ENCODE measurements at places on chromosomes 1 and 21.

DNA sequence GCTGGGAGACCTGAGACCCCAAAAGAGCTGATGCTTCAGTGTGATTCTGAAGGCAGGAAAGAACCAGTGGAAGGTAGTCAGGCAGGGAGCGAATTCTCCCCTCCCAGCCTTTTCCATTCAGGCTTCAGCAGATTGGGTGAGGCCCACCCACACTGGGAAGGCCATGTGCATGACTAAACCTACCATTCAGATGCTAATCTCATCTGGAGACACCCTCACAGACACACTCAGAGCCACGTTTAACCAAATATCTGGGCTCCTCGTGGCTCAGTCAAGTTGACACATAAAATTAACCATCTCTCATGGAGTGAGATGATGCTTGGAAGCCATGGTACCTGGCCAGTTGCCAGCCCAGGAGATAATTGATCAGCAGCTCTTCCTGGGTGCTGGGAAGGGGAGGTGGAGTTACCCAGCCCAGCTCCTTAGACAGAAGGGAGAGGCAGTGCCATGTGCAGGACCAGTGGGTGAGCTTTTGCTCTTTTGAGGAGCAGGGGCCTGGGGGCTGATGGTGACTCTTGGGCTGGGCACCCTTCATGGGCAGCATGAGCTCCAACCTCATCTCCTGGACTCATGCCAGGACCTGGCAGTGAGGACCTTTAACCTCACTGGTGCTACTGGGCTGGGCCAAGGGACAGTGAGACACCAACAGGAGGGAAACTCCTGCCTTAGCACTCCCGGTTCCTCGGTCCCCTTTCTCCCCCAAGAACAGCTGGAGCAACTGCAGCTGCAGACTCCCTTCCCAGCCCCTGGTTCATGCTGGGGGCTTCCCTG lies 89.0 kb upstream of the ACTL8 start:
- DNase-seq, result peak; percentile 39

DNA sequence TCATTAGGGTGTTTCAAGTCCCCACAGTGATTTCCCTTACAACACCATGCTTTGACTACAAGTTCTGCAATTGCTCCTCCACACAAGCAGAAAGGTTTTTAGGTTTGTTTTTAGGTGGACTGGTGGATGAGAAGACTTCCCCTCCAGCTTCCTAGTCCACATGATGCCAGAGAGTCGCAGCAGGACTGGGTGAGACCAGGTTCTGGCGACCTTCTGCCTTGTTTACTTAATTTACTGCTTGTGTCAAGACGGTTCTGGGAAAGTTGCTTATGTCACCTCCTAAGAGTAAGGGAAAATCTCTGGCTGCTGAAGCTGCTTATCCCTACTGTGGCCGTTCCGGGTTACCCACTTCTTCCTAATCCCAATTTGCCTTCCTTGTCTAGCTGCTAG lies 76.4 kb downstream of the GLUL start:
- no peak for DNase-seq

DNA sequence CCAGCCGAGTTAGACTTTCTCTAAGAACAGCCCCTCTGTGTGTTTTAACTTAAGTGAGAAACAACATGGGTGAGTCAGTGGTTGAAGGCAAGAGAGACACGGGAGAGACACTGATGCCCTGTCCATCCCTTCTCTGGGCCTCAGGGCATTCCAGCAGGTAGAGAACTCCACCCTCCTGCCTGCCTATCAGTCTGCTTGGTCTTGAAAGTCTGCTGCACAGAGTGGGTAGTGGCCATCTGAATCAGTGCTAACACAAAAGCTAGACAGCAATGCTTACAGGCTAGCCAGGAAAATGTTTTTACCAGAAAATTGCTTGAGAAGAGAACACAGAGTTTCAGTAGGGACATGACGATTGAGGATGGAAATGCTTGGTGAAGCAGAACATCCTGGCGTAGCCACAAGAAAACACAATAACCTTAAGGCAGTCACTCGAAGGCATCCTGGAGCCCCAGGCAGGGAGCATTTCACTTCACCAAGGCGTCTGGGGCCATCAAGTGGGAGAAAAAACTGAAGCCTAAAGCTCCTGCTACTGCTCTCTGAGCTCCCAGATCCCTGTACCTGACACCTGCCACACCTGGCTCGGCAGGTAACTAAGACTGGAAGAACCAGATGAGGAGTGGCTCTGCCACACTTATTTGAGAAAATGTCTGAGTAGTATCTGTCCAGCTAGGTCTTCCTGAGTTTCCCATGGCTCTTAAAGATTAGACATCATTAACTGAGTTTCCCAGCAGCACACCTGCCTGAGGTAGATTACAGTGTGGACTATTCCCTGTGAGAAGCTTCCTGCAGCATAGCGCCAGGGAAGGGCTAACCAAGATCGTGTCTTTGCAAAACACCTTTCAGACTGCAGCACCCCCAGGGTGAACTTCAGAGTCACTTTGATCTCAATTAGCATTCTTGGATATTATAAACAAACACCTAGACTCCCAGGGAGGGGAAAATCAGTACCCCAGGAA lies 18.1 kb upstream of the LBR start:
- DNase-seq, result no peak

DNA sequence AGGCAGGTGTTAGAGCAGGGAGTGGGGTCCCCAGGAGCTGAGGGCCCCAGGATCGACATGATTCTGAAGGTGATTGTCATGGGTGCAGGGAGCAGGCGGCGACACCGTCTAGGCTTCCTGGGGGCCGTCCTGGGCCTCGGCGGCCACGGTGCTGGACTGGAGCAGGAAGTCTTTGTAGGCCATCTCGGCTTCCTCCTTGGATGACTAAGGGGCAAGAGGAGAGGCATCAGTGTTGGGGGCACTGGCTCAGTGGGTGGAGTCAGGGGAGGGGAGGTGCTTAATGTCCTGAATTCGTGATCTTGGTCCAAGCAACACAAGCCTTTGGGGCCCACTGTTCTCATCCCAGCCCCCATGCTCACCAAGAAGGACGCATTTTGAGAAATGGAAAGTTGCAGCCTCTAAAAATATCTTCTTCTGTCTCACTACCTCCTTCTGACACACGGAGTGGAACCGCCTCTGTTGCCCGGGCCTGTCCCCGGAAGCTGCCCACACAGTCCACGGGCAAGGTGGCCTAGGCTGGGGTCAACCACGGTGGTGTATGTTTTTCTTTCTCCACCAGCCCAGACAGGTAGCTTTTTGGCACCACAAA lies 8.6 kb upstream of the FCMR start:
- DNase-seq, result no peak

GRCh38 chr21:42750737-42751530 lies 97.5 kb downstream of the PDE9A start:
- no peak for DNase-seq

GRCh38 chr1:147541672-147542568 lies 619 bp downstream of the BCL9 start:
- no peak for DNase-seq

DNA sequence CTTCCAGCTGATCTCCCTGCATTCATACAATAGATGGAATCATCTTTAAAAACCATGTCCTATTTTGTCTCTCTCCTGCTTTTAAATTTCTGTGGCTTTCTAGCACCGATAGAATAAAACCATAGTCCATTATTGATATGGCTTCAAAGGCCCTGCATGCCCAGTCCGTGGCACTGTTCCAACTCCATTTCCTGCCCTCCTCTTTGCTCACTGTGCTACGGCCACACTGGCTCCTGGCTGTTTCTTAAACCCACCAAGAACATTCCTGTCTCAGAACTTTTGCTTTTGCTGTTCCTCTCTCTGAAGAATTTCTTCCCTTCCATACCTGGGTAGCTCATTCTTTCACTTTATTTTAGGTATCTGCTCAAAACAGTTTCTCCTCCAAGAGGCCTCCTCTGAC lies 7.2 kb downstream of the SLAMF1 start:
- DNase-seq, result no peak

GRCh38 chr1:186799689-186800054 lies 29.1 kb upstream of the PLA2G4A start:
- DNase-seq, result no peak

DNA sequence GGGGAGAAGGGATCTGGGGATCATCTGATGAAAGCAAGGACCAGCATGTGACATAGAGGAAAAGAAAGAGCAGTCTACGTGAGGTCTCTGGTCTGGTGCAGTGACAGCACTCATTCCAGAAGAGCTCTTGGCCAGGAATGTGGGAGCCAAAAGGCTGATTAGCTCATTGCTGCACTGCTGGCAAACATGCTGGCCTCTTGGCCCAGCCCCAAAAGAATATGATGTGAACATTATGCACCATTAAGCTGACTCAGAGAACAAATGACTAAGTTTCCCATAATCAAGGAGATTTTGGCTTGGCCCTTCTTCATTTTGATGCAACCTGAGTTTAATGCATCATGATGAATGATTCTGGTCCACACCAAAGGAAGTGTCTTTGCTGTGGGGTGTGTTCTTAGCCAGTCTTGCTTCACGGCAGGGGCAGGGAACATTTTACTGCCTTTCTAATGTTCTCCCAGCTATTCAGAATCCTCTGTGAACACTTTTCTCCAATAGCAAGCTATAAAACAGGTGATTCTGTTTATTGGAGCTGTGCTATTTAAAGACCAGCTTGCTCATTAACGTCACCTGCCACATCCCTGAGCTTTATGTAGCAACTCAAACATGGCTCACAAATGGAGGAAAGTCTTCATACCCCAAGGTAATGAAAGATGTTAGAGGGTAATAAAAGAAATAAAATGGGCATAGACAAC lies 55.1 kb downstream of the PCBP3 start:
- peak; percentile 98 for DNase-seq

DNA sequence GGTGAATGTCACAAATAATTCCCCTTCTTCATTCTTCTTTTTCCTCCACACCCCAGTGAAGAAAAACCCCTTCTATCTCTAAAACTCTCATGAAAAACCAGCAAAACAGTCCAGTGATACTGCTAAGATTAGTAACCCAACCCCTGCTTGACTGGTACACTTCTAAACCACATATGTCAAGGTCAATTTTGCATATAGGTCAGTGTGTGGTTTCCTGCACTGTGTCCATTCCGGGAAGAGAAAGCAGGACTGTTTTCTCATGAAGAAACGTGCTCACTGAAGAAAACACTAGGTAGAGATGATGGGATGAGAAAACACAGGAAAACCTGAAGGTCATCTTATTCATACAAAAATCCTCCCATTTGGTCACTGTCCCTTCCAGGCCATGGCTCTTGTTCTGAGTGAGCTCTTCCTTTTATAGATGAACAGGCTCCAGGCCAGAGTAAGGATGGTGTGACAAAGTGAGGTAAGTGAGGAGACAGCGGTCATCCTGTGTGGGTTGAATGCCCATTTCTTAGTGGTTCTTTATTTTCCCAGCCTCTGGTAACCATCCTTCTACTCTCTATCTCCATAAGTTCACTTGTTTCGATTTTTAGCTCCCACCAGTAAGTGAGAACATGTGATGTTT lies 122.7 kb downstream of the FASLG start:
- no peak for DNase-seq

GRCh38 chr1:8329439-8329838 lies 11.5 kb downstream of the SLC45A1 start:
- no peak for DNase-seq

- DNase-seq, result no peak
Measured at GRCh38 chr1:183417772-183418491, at the start of gene NMNAT2. TSS of gene NMNAT2 (minus strand) at chr1:183418380. CDS start at chr1:183418267, 113 bp downstream.

GRCh38 chr1:206979379-206980043 lies 9.3 kb upstream of the FCAMR start:
- peak; percentile 11 for DNase-seq

GRCh38 chr1:51897699-51898031 lies 19.1 kb upstream of the NRDC start:
- peak; percentile 98 for DNase-seq
